ENCODE measurements at places on chromosomes 5 and 9. TPM values are rescaled to one million over a fixed set of nuclear protein-coding genes. Genes with fewer than 3 reads are reported as not detected.

GRCh38 chr9:24776226-24776625, 230.5 kb upstream of the IZUMO3 start:
- H3K36me3 ChIP-seq = no peaks in the 10 kb centered on the region
- no peaks in the 10 kb centered on the region for H3K27me3 ChIP-seq
- H3K4me3 ChIP-seq = no peak overlapping the region
- no peaks in the 10 kb centered on the region for H3K4me1 ChIP-seq

GRCh38 chr5:22542340-22542739, 310.8 kb downstream of the CDH12 start:
- no peak for DNase-seq
- H3K27me3 ChIP-seq = no peaks in the 10 kb centered on the region
- no peaks in the 10 kb centered on the region for H3K36me3 ChIP-seq
- H3K4me3 ChIP-seq = no peak overlapping the region

- no peak overlapping the region for H3K27ac ChIP-seq
- H3K27me3 ChIP-seq = peaks cover 90% of the 10 kb centered on the region
- H3K36me3 ChIP-seq = no peaks in the 10 kb centered on the region
- H3K4me3 ChIP-seq = peak overlapping the region; percentile 5
- peak; percentile 62 for DNase-seq
Measured at GRCh38 chr5:154486427-154486866, 8.4 kb upstream of the HAND1 start.

- no peak overlapping the region for H3K4me3 ChIP-seq
- H3K27me3 ChIP-seq = no peaks in the 10 kb centered on the region
- H3K36me3 ChIP-seq = no peaks in the 10 kb centered on the region
- DNase-seq = no peak
- H3K27ac ChIP-seq = no peak overlapping the region
Measured at GRCh38 chr5:171840711-171841522, 55.3 kb downstream of the SMIM23 start.

DNA sequence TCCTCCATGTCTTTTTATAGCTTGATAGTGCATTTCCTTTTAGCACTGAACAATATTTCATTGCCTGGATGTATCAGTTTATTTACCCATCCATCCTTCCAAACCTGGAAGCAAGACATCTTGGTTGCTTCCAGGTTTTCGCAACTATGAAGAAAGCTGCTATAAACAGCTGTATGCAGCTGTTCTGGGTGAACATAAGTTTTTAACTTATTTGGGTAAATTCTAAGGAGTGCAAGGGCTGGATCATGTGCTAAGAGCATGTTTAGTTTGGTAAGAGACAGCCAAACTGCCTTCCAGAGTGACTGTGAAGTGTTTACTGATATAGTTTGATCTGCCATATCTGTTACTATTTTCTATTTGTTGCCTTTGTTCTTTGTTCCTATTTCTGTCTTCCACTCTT, 58.5 kb downstream of the CSF2 start:
- H3K4me1 ChIP-seq = no peaks in the 10 kb centered on the region
- H3K4me3 ChIP-seq = no peak overlapping the region
- no peaks in the 10 kb centered on the region for H3K36me3 ChIP-seq
- H3K27me3 ChIP-seq = no peaks in the 10 kb centered on the region

GRCh38 chr5:132474881-132475496, 15.6 kb downstream of the IRF1 start:
- peak; percentile 68 for DNase-seq
- H3K27me3 ChIP-seq = no peaks in the 10 kb centered on the region
- peaks cover 7% of the 10 kb centered on the region for H3K4me1 ChIP-seq

- no peaks in the 10 kb centered on the region for H3K27me3 ChIP-seq
- H3K4me3 ChIP-seq = no peak overlapping the region
- H3K36me3 ChIP-seq = no peaks in the 10 kb centered on the region
Measured at GRCh38 chr5:8383616-8384015, 514.7 kb downstream of the MTRR start.

DNA sequence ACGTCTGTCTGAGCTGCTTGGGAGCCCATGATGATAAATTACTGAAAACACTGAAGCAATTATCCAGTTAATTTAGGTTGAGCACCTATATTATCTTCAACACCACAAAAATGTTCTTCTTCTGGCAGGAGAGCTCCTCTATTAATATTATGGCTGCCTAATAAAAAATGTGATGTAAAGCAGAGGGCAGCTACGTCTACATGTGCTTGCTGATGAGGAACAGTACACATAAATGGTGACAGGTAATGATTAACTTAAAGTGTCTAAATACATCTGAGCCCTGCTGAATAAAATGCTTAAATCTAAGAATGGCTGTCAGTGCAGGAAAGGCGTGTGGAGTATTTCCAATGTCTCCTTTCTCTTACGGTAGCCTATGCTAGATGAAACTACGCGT, 131.3 kb upstream of the NR3C1 start:
- DNase-seq = no peak
- no peak overlapping the region for H3K4me3 ChIP-seq
- H3K27ac ChIP-seq = no peak overlapping the region
- no peaks in the 10 kb centered on the region for H3K27me3 ChIP-seq
- H3K4me1 ChIP-seq = no peaks in the 10 kb centered on the region
- H3K36me3 ChIP-seq = no peaks in the 10 kb centered on the region

- peaks cover 20% of the 10 kb centered on the region for H3K4me1 ChIP-seq
- no peak overlapping the region for H3K4me3 ChIP-seq
- no peak for DNase-seq
- H3K36me3 ChIP-seq = no peaks in the 10 kb centered on the region
- no peaks in the 10 kb centered on the region for H3K27me3 ChIP-seq
Measured at GRCh38 chr9:406886-407654, 192.4 kb downstream of the DOCK8 start.

DNA sequence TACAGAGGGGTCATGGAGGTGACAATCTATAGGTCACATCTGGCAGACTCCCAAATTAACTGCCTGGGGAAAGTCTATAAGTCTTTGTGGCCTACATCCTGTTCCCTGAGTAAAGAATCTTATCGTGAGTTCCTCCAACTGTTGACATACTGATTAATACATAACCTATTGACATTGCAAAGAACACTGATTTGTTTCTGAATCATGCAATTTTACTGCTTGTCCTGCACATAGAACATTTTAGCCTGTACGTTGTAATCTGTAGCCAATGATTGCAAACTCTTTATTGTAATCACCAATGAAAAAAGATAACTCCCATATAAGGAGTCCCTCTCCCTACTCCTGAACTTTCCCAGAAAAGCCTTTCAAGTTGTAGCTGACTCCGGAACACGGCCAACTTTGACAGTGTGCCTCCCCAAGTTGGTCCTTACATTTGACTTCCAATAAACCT, 18.8 kb upstream of the OR2K2 start:
- no peaks in the 10 kb centered on the region for H3K36me3 ChIP-seq
- no peak for DNase-seq
- H3K27ac ChIP-seq = no peak overlapping the region
- H3K4me1 ChIP-seq = no peaks in the 10 kb centered on the region
- H3K27me3 ChIP-seq = no peaks in the 10 kb centered on the region

Gene SPINK4
- not detected for total RNA-seq

Gene PRR7
- total RNA-seq = 9.7 TPM

Gene TNFSF15
- 0.08 TPM for total RNA-seq

Gene TNC
- total RNA-seq = 2.7 TPM

Gene RGS7BP
- 5.4 TPM for total RNA-seq

Measured in GM23338 (cell line).